ENCODE measurements at places on chromosomes 11 and 22.

DNA sequence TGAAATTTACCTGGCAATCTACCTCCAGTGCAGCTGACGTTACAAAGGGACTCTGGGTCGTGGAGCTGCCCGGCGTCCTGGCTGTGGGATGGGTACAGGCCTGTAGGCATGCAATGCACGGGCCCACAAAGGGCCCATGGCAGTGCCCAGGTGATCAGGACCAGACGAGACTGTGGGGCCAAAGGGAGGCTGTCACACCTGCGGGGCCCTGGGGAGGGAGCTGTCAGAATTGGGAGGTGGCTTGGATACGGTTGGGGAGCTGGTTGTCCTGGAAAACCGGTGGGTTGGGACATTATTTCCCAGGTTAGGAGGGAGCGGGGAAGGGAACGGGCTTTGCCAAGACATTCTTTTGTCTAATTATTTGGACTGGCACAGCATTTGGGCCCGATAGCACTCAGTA is 958.5 kb downstream of the BRD1 start:
- DNase-seq = no peak

DNA sequence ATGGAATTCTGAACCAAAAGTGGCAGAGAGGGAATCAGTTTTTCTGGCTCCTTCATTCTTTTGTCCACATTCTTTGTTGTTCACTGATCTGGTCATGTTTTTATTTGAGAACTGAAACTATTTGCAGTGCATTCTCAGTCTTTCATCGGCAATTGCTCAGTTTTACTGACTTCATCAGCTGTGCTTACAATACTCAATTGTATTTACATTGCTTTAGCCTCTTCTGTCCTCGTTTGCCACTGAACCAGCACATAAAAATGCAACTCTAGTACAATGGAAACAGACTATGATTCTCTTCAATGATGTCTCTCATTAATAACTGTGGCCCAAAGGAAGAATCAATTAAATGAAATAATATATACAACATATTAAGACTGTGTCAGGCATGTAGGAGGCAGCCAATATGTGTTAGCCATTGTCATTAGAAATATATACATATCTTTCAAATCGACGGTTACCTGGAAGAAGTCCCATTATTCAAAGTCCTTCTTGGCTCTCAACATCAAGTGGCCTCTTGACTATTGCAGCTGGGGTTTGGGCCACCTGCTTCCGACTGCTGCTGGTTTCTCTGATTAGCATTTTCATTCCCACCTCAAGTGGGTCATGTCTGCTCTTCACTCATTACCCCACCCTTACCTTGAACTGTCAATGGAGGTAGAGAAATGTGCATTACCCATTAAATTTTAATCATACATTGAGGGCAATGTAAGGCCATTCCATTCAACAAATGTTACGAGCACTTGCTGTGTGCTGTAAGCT is 600.1 kb downstream of the INSC start:
- no peak for DNase-seq

DNA sequence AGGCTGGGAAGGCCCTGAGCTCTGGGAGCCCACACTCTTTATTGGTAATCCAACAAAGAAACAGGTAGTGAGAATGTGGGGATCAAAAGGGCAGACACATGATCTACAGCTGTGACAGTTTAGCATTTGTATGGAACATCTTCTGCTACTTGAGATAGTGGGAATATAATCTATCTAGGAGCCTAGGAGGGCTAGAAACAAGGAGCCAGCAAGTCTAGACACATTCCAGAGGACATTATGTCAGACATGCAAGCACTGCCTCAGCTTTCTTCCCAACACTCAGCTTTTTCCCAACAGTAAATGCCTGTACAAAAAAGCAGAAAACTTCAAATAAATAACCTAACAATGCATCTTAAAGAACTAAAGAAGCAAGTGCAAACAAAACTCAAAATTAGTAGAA is 1150.6 kb upstream of the RAG2 start:
- no peak for DNase-seq

DNA sequence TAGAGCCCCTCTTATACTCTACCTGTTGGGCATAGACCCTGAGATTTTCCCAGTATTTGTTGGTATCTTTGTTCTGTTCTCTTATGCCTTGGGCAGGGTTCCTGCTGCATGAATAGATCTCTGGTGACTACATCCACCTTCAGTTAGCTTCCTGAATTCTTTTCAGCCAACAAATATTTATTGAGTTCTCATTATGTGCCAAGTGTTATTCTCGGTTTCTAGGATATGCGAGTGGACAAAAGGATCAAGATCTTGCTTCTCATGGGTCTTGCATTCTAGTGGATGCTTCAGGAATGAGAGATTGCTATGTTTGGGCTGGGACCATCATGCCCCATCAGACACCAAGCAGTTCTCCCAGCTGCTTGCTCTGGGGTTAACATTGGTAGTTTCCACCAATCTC is 340.0 kb downstream of the METTL15 start:
- DNase-seq = no peak

DNA sequence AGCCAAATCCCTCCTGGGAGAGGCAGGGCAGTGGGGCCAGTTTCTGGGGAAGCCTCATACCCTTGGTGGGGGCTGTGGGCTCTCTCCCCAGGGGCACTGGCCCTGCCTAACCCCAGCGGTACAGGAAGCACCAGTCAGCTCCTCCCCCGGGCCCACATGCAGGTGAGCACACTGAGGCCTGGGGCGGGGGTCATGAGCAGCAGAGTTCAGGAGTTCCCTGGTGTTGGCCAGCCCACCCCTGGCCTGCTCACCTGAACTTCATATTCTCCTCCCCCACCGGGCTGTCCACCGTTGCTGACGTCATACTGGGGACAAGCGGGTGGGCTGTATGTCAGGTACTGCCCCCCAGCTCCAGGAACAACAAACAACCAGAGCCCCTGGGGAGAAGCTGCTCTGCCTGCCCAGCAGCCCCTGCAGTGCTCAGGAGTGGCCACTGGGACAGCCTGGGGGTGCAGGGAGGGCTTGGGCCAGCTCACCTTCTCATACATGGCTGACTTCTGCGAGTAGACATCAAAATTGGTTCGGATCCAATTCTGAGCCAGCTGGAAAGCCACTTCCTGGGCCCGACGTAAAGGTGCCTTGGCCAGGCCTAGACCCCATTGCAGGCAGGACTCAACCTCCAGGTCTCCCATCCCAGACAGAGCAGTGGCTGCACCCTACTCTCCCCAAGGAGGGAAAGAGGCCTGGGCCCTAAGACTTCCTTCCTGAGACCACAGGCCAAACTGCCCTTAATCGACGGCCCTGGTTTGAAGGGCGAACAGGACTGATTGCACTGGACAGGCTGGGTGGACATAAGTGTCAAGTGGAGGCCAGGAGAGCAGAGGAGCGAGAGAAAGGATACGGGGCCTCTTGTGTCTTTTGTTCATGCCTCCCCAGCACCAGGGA is 20.8 kb downstream of the TREH start:
- DNase-seq = no peak

DNA sequence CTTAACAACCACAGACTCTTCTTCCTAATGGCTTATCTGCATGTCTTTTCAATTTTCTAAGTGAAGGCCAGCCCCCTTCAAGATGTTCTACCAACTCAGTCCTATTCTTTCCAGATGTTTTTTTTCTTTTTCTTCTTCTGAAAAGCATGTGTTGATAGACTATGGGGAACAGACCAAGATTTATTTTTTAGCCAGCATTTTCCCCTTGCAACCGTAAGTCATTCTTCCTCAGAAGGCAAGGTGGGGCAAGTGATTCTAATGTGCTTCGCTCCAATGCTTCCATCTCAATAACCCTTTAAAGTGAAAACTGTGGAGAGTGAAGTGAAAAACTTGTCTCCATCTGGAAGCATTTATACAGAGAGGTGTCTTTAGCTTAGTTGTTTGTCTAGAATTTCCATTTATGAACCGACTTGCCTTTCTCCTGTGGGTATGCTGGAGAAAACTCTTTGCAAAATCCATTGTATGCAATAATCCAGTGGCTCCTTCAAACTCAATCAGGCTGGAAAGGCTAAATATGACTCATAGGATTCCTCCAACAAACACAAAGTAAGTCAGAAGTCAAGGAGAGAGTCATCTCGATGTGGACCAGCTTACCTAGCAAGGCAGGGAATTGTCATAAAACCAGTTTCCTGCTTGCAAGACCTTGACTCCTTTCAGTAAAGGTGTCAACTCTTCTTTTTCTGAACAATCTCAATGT is 83.7 kb downstream of the MAML2 start:
- no peak for DNase-seq
